Activated CD4-positive, alpha-beta T cell treated with anti-CD3 and anti-CD28 coated beads, Interleukin-2, amount 50 U/mL, for 16 hours (primary cell): ENCODE measurements at places on chromosomes 5 and 9.

DNA sequence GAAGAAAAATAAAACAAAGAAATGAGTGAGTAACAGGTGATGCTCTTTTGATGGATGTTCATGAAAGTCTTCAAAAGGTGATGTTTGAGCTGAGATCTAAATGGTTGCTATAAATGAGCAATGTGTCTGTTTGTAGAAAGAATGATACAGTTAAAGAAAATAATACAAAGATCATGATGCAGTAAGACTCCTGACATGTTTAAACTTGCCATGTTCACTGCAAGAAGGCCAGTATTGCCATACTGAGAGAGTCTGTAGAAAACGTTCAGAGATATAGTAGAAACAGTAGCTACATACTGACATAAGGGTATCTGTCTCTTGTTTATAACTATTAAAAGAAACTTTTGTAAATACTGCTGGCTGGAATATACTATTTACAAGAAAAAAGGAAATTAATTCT, 1609.2 kb upstream of the ACO1 start:
- no peak for DNase-seq

- DNase-seq, result no peak
Observed at GRCh38 chr5:73673161-73673591, 47.2 kb downstream of the ARHGEF28 start.

- DNase-seq, result peak; percentile 8
Observed at GRCh38 chr5:168612996-168613395, 33.8 kb upstream of the PANK3 start.

DNA sequence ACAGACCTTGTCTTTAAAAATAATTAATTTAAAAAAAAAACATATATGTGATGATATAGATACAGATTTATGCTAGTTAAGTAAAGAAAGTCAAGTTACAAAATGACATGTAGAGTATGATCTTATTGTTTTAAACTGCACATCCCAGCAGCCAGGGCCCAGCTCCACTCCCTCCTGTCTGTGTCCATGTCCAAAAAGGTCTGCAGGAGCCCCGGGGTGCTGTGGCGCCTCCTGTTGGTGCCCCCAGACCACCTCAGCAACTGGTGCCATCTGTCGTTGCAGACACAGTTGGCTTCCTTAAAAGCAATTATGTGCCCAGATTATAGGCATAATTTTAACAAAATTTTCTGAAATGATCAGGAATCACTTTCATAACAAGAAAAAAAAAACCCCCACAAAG, 33.3 kb downstream of the IPPK start:
- DNase-seq, result no peak

- no peak for DNase-seq
Observed at GRCh38 chr9:93013856-93014582, 44.5 kb upstream of the SUSD3 start.

DNA sequence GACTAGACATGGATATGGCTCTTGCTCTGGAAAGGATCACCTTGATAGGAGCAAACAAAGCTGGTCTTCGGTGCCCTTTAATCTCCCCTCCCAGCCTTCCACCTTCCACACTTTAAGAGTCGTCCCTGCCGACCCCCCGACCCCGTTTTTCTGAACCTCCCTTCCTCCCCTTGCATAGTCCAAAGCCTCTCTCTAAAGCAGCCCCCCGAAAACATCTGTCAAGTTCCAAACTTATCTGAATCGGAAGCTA, 423 bp upstream of the NUP214 start:
- DNase-seq, result no peak

- DNase-seq, result no peak
Observed at GRCh38 chr9:130045725-130046450, 2.9 kb upstream of the FNBP1 start.

DNA sequence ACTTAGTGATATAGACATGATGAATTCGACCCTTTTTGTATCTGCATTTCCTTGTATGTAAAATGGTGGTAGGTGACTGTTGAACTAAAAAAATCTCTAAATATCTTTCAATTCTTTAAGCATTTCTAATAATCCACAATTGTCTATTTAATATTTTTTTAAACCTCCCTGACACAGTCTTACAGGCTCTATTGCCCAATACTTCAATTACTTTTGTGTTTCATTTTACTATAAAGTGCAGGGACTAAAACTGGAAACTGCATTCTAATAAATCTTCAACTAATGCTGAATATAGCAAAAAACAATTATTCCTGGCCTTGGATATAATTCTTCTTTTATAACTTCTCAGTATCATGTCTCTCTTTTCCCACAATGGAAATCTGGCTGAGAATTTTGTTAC, 202.7 kb upstream of the PIK3R1 start:
- no peak for DNase-seq

DNA sequence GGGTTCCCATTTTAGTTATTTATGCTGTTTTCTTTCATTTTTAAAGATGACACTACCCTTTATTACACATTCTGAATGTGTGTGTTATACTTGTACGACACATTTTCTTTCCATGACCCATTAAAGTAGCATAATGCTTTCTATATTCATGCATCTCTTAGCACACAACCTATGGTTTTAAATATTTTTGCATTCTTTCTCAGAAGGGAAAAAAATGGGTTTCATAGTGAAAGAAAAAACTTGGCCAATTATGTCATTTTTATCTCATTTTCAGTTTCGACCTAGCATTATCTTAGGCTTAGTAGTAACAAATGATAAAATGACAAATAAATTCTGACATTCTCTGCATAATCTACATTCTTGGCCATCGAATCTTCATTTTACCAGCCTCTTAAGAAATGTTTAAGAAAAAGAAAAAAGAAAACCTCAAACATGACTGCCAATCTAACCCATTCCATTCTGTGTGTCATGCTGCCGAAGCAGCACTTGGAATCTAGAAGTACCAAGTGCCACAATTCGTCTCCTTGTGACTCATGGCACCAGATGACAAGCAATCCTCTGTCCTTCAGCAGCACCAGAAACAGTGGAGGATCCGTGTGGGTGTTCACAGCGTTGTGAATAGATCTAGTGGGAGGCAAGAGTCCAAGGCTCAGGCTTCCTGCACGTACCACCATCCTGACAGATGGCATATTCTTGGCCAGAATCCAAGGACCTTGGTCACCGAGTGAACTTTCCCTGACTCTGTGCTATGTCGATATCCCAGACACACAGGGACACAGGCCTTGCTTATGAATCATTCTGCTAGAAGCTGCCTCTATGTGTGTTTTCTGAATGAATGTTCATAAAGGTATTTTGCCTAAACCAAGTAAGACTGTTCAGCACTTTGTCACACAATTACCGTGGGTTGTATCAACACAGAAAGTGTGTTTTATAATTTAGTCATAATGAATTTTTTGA, 502.7 kb downstream of the NR2F1-AS1 start:
- DNase-seq, result peak; percentile 22

DNA sequence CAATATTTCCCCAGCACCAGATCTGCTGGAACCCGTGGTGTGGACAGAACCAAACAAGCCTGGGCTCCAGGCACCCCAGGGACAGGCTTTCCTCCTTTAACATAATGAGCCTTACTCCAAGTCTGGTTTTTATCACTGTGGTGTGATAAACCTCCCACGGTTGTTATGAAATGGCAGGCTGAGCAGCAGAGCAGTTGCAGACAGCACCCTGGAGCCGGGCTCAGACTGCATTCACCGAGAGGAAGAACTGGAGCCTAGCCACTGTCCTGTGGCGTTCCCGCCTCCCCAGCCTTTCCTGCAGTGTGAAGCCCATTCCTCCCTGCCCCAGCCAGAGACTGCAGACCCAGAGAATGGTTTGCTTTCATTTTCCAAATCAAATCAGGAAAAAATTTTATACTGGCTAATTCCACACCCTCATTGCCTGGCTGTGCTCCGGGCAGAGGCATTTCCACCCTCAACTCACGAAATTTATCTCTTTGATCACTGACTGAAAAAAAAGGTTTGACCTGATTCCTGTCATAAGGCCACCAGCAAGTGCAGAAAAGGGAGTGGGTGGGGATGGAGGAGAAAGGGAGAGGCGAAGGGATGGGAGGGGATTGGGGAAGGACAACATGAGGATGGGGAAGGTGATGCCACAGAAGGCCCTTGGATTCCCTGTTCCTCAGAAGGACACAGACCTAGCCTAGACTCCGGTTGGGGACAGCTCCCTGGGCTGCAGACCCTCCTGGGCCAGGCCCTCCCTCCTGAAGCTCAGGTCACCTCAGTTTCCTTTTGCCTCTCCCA, 18.9 kb downstream of the IPPK start:
- no peak for DNase-seq

DNA sequence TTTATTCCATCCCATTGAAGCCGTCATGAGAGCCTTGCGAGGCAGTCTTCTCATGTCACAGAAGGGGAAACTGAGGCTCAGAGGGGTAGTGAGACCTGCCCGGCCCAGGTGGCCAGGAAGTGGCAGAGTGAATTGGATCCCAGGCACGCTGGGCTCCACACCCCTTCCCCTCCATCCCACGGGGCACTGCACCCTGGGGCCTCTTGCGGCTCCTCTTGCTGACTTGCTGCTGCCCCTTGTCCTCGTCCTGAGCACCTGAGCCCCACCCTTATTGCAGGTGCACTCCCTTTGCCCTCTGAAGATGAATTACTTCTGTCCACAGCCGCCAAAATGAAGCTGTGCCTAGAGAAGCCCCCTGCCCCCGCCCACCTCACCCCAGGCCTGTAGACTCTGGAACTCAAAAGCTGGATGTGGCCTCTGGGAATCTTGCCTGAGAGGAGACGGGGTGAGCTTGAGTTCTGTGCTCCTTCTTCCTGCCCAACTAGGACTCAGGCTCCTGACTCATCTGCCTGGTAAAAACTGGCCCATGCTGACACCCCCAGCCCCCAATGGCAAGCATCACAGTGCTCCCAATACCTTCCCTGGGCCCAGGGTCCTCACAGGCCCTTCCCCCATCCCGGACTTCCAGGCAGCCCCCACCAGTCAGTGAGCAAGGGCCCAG, 6.4 kb downstream of the NEURL1B start:
- no peak for DNase-seq

- no peak for DNase-seq
Observed at GRCh38 chr5:18098691-18099090, 464.4 kb downstream of the TAF11L14 start.

DNA sequence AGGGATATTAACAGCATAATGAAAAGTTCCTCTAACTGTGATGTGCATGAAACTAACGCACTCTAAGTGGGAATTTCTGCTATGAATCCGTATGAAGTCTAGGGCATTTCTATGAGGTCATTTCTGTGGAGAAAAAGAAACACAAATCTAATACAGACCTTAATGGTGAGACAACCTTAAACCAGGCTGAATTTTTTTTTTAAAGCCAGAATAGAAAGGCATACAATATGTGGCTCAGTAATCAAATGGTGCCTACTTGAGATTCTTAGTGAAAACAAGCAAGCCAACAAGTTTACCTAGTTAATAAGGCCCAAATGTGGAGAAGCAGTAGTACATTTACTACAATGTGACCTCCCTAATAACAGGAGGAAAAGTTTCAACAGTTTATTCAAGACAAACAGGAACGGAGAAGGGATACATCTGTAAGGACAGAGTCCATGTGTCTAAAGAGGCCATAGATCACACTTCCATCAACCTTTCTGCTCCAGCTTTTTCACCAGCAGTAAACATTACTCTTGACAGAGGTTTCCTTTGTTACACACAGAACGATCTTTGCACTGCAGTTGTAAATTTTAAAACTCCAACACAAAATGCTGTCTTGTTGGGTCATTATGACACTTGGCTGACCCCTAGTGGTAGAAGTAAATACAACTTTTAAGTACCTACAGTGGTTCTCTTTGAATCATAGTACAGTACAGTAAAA, 26.2 kb downstream of the CARNMT1 start:
- DNase-seq, result peak; percentile 80

DNA sequence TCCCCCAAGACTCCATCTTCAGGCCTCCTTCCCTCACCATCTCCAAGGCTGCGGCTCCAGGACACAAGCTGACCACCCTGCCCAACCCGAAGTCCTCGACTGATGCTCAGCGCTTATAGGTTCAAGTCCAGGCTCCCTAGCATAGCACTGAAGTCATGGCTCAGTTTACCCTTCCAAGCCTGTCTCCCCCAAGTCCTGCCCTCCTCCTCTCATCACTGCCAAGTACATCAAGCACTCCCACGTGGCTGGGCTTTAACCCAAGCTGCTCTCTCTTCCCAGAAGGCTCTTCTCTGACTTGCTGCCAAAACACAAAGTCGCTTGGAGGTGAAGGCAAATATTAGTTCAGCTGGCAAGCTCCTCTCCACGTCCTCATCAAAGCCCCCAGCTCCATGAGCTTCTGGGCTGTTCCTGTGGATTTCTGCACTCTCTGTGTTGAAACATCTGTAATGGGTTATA, 22.1 kb upstream of the MARCHF6 start:
- DNase-seq, result no peak

DNA sequence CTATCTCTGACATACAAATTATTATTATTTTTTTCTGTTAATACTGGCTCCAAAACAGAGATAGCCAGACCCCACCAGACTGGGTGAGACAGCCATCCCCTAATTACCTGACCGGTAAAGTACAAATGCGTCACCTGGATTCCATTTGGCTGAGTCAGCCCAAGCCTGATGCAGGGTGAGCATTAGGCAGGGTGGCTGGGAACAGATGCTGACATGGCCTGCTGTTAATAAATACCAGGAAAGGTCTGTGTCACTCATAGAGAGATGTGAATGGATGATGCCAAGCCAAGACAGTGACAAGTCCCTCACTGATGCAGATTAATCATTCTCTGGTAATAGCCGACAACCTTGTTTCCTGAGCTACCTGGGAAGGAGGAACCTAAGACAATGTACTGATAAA, 183.5 kb downstream of the TRIM32 start:
- no peak for DNase-seq

DNA sequence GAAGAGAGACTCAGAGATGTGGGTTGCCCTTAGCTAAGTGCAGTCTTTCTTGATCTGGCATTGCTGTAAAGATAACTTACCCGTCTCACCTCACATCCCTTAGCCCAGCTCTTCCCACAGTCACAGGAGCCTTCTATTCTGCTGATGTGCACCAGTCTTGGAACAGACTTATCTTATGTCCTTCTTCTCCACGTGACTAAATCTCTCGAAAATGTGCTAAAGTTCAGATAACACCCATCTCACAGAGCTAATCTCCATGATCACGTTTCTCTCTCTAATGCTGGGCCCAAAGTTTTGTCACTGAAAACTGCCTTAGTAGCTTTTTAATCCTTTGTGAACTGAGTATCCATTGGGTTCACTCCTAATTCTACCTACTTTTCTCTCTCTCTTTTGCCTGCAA, 16.7 kb downstream of the SLC36A1 start:
- no peak for DNase-seq

DNA sequence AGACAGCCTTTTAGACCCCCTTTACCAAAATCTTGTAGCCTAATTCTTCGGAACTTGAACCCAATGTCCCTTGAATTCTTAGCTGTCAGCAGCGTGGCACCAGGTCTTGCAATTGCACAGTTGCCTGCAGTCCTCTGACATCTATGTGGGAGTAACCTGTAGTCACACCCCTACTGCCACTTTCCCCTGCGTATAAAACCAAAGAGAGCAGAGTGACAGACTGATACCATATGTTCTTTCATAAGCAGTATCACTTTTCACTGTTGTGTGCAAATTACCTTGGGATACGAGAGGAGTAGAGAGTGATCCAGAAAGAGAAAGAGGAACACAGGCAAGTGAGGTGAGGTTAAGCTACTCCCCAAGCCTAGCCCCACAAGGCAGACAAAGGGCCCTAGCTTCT, 364.3 kb upstream of the ADAMTSL1 start:
- no peak for DNase-seq

GRCh38 chr9:37119360-37119759, 1.0 kb upstream of the ZCCHC7 start:
- no peak for DNase-seq
